Nucleus accumbens (tissue), 56 donors: ENCODE measurements at places on chromosomes 1 and 21.
A peak's percentile ranks its signal among the peaks of the same experiment; 100 is the strongest.

- no peak for DNase-seq
These were observed 80.6 kb downstream of the GON4L start for GRCh38 chr1:155776414-155776813.

GRCh38 chr1:246214708-246215509, 292.2 kb downstream of the SMYD3 start:
- no peak for DNase-seq

DNA sequence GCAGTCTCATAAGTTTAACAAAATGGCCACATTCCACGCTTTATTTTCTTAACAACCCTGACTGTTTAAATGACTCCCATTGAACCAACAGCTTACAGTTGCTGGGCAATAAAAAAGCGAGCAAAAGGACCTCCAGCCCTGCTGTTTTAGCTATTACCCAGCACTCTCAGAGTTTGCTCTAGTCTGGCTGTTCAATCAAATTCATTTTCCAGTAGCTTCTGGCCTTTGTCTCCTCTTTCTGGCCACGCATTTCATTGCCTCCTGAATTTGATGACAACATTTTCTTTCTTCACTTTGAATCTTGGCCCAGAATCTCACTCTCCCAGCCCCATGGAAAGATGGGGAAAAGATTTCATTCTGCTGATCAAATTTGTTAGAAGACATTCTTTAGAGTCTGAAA, 44.1 kb upstream of the DOCK7 start:
- no peak for DNase-seq

DNA sequence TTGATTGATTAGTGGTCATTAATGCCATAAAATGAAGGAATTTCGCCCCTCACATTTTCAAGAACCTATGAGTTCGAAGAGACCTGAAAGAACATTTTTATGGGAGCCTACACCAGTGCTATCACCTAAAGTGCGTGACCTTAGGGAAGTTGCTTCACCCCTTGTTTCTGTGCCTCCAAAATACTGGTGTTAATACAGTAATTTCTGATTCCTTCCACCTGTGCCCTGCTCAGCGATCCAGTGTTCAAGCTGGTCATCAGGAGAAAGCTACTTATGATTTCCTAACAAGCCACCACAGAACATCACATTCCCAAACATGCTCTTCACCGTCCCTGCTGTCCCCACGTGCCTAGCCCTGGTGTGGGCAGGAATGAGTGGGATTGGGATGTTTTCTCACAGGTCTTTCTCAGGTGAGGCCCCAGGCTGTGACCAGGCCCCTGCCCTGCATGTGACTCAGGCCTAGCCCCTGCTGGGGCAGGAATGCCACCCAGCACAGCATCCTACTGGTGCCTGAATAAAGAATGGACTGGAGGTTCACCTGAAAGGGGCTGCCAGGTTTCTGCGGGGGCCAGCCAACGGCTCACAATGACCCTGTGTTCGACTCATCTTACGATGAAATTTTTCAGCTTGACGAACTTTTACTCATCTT, 60.3 kb downstream of the CD247 start:
- no peak for DNase-seq

DNA sequence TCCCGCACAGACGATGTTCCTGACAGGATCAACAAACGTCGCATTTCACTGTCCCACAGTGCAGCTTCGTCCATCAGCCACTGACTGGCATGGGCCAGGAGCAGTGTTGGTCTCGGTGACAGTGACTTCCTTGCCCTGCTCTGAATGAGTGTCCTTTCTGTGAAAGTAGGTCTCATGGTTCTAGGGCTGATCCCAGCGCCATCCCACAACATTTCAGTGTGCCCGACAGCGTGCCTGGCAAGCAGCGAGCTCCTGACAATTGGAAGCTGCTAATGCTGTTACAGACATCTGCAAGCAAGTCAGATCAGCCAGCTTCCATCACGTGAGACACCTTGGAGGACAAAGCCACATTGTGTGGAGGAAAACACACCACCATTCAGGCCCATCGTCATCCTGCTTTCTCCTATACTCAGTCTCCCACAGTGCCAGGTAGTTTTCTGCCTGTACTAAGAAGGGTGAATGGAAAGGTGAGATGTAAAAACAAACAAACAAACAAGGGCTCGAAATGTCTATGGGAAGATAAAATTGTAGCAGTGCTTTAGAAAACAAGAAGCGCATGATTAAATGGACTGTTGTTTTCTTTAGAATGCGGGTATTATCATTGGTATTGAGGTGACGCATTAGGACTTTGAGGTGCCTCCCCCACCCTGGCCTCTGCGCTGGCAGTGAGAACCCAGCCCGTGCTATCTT, 21.9 kb downstream of the ERRFI1 start:
- peak; percentile 31 for DNase-seq

- DNase-seq: no peak
These were observed 64.1 kb downstream of the HLCS start for GRCh38 chr21:36902331-36902730.

DNA sequence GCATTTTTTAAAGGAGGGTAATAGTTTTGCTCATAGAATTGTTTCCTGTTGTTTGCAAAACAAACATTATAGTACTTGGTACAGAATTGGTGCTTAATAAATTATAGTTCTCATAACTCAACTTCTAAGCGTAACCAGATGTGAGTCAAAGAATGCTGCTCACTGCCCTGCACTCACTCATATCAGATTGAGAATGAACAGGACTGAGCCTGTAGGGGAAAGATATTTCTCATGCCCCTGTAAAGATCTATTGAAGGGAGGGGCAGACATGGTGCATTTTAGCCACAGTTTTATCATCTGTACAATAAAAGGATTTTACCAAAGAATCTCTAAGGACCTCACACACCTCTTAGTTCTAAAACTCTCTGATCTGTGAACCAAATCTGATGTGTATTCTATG, 358.5 kb downstream of the SEC16B start:
- DNase-seq: no peak

GRCh38 chr1:42735477-42736105, 4.4 kb downstream of the CLDN19 start:
- DNase-seq: no peak

- DNase-seq: no peak
These were observed 59.3 kb downstream of the TOR1AIP2 start for GRCh38 chr1:179818260-179818659.

DNA sequence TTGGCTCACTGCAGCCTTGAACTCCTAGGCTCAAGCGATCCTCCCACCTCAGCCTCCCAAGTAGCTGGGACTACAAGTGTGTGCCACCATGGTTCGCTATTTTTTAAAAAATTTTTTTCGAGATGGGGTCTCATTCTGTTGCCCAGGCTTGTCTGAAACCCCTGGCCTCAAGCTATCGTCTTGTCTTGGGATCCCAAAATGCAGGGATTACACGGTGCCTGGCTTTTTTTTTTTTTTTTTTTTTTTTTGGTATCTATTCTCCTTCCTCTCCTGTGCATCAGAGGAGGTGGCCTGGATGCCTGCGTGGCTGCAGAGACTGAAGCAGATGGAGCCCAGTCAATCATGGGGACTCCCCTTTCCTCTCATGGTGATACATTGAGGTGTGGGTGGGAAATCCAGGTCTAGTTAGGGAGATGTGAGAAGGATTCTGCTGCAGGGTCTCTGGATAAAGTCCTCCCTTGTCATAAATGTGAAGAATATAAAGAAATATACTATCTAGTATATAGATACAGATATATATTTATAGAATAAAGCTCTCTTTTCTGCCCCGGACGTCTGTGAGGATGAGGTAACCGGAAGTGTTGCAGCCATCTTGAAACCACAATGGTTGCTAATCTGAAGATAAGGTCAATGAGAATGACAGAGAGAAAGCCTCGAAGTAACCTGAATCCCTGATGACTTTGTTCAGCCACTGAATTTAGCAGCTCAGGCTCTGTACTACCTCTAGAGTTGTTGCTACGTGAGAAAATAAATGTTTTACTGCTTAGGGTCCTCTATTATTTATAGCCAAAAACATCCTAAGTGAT, 19.5 kb upstream of the RGSL1 start:
- DNase-seq: no peak

DNA sequence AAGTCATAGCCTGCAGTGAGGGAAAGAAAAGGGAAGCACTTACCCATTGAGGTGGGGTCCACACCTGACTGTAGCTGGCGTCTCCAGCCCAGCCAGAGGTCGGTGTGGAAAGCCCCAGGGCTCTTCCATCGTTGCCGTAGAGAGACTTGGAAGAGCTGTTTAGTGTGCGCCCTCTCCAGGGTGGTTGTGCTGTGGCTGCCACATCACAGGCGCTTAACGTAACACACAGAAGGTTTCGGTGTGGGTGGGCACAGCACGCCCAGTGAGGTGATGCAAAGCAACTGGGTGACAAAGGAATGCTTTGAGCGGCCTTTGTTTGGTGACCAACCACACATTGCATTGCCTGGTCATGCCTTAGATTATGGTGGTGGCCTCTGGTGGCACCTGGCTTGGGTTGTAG, 36.8 kb upstream of the KIF1B start:
- no peak for DNase-seq

- DNase-seq: no peak
These were observed 63.1 kb downstream of the CDC42BPA start for GRCh38 chr1:227255086-227255732.

- DNase-seq: no peak
These were observed 999 bp downstream of the THAP3 start for GRCh38 chr1:6625584-6626149.

- no peak for DNase-seq
These were observed 2.6 kb upstream of the PADI2 start for GRCh38 chr1:17121881-17122280.

DNA sequence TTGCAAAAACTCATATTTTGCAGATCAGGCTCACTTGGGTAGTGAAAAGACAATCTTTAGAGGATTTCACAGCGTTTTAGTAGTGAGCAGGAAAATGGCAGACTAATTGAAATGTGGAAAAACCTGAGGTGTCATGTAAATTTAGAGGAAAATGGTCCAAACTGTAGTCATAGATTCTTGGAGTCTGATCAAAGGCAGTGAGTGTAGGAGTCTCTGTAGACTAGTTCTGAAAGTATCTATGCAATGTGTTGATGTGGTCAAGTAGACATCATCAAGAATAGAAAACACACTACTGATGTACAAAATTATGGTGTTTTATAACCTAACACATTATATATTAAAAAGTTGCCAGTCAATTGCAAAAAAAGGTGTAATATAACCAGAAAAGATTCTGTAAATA, 143.2 kb upstream of the C1orf105 start:
- no peak for DNase-seq

DNA sequence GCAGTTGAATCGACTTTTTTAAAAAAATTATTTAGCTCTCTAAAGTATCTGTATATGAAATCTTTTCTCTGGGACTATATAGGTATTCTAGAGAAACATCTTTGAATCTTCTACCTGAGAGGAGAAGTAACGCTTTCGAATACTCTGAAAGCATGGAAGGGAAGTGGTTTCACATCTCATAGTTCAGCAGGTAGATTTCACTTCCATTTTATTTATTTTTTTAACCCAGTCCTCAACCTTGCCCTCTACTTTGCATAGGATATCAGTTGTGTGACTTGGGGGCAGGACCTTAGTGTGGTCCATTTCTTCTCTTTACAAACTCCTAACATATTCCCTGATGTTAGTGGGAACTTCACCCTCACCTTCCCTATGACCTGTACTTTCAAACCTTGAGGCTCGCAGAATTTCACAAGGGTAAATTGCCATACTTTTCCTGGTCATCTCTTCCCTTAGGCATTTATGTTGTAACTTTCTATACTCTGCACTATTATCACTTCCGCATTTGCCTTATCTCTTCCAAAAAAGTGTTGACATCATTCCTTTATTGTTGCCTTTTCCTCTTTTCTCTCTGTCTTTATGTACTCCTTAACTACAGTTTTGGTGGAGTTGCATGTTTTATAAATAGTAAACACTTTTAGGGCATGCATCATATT, 1208.5 kb upstream of the ADGRL4 start:
- no peak for DNase-seq

DNA sequence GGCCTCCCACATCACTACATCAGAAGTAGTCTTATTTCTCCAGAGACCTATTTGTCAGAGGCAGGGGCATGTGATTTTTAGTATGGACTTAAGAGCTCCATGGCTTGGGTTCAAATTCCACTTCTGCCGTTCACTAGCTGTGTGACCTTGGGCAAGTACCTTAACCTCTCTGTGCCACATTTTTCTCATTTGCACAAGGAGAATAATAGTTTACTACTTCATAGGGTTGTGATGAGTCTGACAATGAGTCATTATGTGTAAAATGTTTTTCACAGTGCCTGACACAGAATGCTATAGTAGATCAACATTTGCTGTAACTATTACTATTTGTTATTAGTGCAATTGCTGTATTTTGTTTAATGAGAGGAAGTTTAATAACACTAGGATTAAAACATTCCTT, 200.6 kb downstream of the PRDM2 start:
- DNase-seq: no peak

- DNase-seq: no peak
These were observed 294.4 kb downstream of the PLPP3 start for GRCh38 chr1:56284928-56285327.

DNA sequence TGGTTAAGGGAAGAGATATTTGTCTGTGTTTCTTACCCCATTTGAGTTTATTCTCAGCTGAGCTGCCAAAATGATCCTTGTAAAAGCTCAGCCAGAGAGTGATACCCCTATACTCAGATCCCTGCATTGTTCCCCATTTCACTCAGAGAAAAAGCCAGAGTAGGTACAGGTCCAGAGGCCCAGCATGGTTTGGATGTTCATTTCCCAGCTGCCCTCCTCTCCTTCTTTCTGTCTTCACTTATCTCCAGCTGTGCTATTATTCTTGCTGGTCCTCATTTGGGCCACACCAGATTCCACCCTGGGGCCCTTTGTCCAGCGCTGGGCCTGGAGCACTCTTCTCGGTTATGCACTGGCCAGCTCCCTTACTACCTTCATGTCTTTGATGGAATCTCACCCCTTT, 187.7 kb downstream of the CHRM3 start:
- no peak for DNase-seq

GRCh38 chr1:192516776-192517297, 58.7 kb upstream of the RGS1 start:
- no peak for DNase-seq

GRCh38 chr1:87224201-87224600, 104.5 kb upstream of the LMO4 start:
- DNase-seq: no peak

GRCh38 chr1:226738421-226738994, 574 bp downstream of the ITPKB start:
- DNase-seq: peak; percentile 59

GRCh38 chr21:36730291-36731281, 31.7 kb downstream of the SIM2 start:
- DNase-seq: no peak

DNA sequence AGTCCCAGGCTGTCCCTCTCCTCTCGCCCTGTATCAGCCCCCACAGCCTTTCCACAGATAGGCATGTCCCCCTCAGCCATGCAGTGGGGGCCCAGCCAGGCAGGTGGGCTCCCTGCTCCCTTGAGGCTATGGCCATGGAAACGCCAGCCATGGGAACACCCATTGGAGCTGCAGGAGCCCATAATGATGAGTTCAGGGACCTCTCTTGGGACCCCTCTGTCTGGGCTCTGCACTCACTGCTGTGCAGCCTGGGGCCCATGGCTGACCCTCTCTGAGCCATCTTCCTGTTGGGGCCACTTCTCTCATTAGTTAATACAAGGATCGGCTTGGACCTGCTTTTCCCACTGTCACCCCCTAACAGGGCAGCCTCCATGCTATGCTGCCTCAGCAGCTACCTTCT, 33.2 kb downstream of the WNT3A start:
- DNase-seq: no peak
